ENCODE measurements at places on chromosomes 7 and 10.

GRCh38 chr10:5827841-5828240, 14.6 kb upstream of the GDI2 start:
- no peak for DNase-seq

GRCh38 chr7:24700521-24701260, 56.6 kb downstream of the GSDME start:
- no peak for DNase-seq

GRCh38 chr7:98294798-98295382, 13.4 kb downstream of the BRI3 start:
- DNase-seq = peak; percentile 48

DNA sequence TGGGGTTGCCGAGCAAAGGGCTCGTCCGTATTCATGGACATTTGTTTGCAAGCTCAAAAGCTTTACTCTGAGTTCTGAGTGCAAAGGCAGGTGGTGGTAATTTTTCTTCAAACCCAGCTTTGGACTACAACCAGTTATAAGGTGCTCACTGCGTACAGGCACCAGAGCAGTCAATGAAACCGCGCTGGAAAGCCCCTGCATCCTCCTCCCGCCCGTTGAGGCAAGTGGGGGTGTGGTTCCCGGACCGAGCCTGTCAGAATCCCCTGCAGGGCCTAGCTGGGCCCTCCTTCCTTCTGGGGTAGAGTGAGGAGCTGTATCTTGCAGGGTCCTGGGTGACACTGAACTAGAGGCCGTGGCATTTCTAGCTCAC, 22.3 kb downstream of the AMZ1 start:
- DNase-seq = no peak

DNA sequence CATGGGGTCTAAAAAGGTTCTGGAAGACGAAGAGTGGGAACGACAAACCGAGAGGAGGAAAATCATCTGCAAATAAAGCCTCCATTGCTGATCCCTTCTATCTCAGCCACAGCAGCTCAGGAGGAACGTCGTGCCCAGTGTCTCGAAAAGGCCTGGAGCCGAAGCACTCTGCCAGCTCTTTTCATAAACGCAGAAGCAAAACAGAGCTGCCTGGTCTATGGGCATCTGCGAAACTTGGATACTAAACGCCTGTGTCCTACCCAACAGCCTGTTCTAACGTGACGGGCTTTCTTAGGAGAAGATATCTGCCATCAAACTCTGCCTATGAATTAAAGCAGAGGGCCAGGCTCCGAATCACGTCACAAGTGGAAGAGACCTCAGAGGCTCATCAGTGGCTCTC, 68.7 kb downstream of the GNA12 start:
- no peak for DNase-seq

DNA sequence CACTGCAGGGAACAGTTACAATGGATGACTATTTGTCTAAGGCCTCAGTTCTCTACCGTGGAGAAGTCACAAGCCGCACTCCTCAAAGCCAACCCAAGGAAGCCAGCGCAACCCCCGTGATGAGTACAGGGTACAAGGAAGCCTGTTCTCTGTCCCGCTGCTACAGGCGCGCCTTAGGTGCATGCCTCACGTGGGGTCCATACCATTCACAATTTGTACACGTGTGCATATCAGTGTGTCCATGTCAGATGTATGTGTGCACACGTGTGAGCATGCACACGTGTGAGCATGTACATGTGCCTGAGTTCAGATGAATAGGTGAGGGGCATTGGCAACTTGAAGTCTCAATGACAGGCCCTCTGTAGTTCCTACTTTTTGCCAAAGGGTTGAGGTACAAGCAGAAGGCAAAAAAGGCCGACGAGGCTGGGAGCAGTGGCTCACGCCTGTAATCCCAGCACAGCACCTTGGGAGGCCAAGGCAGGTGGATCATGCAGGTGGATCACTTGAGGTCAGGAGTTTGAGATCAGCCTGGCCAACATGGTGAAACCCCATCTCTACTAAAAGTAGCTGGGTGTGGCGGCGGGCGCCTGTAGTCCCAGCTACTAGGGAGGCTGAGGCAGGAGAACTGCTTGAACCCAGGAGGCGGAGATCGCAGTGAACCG, 62.8 kb downstream of the CTBP2 start:
- no peak for DNase-seq

GRCh38 chr7:106451171-106451570, 166.4 kb upstream of the NAMPT start:
- DNase-seq = no peak

GRCh38 chr7:7136466-7137381, 45.6 kb upstream of the C1GALT1 start:
- no peak for DNase-seq

DNA sequence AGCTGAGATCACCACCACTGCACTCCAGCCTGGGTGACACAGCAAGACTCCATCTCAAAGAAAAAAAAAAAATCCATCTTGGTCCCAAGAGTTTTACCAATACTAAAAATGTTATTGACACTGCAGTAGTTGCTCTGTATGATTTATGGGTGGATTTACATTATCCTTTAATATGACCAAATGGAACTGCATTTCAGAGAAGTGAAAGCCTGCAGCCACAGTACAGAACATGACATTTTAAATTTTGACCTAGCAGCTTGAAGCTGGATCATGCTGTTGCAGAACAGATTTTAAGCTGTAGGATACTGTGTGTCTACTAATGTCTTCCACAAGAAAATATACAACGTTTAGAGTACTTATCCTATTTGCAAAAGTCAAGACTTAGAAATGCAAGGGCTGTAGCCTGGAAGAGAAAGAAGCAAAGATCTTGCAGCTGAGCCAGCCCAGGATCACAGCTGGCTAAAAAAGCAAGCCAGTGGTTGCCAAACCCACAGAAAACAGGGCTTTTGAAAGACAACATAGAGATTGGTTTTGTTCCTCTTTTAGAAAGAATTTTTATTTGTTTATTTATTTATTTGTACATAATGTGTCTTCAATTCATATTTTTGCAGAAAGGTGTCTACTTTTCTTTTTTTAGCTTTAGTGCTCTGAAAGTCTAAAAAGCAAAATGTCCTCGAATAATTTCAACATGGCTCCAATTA, 55.2 kb upstream of the WNT16 start:
- no peak for DNase-seq

DNA sequence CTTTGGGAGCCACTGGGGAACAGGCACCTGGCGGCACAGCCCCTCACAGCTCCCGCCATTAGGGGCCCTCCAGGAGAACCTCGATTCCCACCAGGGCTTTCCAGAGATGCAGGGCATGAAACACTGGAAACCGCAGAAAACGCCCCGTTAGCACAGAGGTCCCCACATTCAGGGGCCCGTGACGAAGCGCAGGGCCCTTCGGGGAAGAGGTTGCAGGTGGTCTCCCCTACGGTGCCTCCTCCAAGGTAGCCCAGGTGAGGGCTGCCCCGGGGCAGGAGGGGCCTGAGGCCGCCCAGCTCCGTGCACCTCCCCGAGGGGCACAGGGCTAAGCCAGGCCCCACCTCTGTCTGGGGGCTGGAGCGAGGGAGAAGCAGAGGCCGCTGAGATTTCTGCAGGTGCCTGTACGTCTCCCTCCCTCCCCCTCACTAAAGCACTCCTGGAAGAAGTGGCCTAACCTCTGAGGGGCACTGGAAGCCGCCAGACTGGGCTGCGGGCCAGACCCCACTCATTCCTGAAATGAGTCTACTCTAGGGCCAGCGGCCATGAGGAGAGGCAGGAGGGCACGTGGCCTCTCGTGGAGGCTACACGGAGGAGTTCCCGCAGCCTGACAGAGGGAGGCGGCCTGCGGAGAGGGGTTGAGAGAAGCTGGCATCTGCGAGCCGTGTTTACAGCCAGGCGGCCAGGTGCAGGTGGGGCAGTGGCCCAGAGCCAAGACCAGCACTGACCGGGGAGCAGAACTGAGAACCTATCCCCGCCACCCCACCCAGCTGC, 6.9 kb downstream of the PDGFA start:
- no peak for DNase-seq

GRCh38 chr10:132163278-132163765, 23.4 kb upstream of the DPYSL4 start:
- peak; percentile 58 for DNase-seq

DNA sequence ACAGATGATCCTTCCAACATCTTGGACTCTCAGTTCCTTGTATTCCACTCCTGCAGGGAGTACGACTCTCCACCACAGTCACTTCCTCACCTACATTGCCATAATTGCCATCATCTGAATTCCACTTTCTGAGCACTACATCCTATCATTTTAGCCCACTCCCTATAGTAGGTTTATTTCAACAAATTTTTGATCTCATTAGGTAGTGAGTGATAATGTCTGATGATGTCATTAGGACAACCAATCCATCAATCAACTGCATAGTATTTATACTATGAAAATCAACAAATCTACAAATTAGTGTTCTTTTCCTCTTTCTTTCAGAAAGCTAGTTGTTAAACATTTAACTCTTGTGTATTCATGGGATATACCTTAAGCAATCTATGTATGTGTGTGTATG, 13.7 kb upstream of the TRA2A start:
- no peak for DNase-seq

- peak; percentile 77 for DNase-seq
These were observed 183.5 kb upstream of the INHBA start for GRCh38 chr7:41886262-41886900.

- peak; percentile 22 for DNase-seq
These were observed 2.9 kb upstream of the MTPN start for GRCh38 chr7:135980012-135980551.

GRCh38 chr10:2053805-2054204, 316.5 kb upstream of the ADARB2 start:
- no peak for DNase-seq

- DNase-seq = peak; percentile 21
These were observed 255.8 kb downstream of the TWIST1 start for GRCh38 chr7:18861514-18862118.

GRCh38 chr10:126564326-126564888, 106.1 kb downstream of the C10orf90 start:
- no peak for DNase-seq

- DNase-seq = no peak
These were observed 219.3 kb upstream of the GLI3 start for GRCh38 chr7:42456267-42456666.

DNA sequence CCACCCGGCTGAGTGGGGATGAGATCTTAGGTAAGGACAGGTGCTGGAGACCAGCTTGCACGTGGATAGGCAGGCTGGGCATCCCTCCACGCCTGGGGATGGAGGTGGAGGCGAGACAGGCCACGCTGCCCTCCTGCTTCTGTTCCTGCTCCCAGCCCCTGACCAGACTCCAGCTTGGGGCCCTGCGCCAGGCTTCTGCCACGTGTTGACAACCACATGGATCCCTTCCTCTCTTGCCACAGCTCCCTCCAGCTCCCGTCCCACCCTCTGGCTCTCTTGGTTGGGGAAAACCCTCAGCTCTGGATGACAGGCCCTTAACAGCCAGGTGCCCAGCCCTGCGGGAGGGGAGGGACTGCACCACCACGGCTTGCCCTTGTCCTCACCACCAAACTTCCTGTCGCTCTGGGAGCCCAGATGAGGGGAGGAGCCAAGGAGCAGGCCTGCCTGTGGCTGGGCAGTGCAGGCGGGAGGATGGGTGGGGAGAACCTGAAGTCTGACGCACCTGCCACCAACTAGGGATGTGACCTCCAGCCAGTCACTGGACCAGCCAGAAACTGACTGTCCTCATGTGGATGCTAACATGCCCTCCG, 36.0 kb downstream of the KCNH2 start:
- no peak for DNase-seq

DNA sequence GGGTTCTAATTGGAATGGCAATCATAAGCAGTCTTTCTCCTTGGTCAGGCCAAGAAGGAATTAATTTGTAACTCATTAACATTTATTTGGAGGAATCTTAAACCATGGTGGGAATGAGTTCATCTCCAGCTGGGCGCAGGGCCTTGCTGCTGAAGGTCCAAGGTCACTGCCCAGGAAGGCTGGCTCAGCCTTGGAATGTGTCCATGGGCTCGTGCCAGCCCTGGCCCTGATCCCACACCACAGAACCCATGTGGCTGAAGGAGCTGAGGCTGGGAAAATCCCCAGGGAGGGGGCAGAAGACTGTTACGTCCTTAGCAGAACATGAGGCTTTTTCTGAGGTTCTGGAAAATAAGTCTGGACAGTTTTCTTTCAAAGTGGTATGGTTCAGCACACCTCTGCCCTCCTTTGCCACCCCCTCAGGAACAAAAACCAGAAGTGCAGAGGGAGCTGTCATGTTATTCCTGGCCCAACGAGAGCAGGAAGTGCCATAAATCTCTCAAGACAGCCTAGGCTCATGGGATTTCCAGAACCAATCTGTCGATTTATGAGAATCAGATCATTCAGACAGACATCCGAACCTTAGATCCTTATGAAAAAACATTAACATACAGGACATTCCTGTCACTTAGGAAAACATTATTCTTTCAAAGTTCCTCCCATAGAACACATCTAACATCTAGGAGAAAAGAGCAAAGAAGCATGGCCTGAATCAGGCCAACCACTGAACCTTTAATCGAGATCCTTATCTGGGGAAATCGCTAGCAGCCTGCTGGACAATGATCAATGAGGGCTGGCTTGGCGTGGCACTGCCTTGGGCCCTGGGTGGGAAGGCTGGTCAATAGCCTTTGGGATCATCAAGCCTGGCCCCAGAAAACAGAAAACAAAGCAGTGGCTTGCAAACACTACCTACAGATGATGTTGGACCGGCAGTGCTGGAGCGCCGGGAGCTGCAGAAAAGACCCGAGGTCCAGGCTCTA, 134.3 kb downstream of the TAX1BP1 start:
- no peak for DNase-seq

- DNase-seq = no peak
These were observed 758.6 kb downstream of the AUTS2 start for GRCh38 chr7:70356787-70357328.

- DNase-seq = no peak
These were observed 194.4 kb upstream of the PTER start for GRCh38 chr10:16242446-16242845.

- DNase-seq = no peak
These were observed 337.9 kb upstream of the SORCS1 start for GRCh38 chr10:107502229-107502985.

DNA sequence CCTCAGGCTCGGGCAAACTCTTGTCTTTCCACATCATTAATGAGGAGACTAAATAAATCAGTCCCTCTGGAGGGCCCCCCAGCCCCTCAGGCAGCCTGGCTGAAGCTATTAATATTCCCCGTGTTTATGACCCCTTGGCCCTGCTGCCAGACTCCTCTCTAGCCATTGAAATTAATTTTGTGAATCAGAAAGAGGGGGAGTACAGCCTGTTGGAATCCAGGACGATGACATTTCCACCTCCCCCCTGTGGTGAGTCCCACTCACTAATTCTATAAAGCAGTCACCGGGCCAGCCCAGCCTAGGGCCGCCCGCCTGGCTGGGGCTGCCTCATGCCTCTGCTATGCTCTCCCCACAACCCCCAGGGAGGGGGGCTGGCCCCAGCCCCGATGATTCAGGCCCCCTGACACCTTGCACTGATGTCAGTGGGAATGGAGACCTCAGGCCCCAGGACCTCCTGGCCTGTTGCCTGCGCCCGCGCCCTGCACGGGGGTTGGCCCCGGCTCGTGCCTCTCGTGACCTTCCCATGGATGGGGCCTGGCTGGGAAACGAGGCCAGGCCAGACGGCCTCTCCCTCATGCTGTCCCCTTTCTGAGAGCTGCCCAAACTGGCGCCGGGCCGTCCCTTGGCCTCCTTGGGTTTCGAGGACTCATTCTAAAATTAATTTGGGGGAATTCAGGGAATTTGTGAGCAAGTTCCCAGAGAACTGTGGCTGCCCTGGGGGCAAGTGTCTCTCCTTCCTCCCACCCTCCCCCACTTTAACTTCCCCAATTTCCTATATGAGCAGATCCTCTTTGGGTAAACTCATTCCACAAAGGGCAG, 34.0 kb downstream of the TMEM270 start:
- peak; percentile 26 for DNase-seq
